GM23248 (cell line): ENCODE measurements at places on chromosomes 16 and 17.
A peak's percentile ranks its signal among the peaks of the same experiment; 100 is the strongest.

DNA sequence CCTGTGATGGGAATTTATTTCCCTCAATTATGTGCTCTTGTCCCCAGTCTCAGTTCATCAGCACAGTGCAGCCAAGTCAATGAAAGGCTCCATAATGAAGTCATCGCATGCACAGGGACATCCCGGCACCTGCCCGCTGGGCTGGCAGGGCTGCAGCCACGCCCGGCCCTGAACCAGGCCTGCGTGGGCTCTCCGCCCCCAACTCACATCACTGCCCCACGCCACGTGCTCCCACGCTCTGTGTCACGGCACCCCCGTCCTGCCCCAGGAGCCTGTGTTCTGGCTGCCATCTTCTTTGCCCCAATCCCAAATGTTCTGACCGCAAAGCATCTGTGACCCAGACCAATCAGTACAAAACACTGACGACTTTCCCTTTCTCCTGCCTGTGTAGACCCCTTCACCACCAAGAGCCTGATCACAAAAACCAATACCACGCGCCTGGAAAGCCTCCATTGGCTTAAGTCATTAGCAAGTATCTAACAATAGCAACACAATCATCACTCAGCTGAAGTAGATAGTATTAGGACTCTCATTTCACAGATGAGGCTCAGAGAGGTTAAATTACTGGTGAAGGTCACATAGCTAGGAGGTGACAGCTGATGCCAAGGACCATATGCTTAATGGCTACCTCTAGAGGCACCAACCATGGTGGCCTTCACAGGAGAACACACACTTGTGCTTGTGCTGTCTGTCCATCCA is 202.5 kb downstream of the ZFHX3 start:
- no peak for DNase-seq

GRCh38 chr16:67805718-67806427 is 487 bp downstream of the RANBP10 start:
- no peak for DNase-seq

DNA sequence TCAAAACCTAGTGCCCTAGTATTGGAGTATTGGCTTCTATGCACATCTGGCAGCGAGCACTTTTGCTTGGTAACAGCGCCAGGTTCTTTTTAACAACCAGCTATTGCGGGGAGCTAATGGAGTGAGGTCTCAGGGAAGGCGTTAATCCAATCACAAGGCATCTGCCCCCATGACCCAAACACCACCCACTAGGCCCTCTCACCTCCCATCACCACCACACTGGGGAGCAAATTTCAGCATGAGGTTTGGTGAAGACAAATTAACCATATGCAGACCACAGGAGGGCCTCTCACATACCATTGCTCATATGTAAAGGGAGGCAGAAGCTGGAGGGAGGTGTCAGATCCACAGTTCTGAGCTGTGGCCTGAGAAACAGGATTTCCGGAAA is 893 bp upstream of the ODF4 start:
- no peak for DNase-seq

- peak; percentile 27 for DNase-seq
Measured at GRCh38 chr17:64457156-64457555, 8.2 kb downstream of the MILR1 start.

DNA sequence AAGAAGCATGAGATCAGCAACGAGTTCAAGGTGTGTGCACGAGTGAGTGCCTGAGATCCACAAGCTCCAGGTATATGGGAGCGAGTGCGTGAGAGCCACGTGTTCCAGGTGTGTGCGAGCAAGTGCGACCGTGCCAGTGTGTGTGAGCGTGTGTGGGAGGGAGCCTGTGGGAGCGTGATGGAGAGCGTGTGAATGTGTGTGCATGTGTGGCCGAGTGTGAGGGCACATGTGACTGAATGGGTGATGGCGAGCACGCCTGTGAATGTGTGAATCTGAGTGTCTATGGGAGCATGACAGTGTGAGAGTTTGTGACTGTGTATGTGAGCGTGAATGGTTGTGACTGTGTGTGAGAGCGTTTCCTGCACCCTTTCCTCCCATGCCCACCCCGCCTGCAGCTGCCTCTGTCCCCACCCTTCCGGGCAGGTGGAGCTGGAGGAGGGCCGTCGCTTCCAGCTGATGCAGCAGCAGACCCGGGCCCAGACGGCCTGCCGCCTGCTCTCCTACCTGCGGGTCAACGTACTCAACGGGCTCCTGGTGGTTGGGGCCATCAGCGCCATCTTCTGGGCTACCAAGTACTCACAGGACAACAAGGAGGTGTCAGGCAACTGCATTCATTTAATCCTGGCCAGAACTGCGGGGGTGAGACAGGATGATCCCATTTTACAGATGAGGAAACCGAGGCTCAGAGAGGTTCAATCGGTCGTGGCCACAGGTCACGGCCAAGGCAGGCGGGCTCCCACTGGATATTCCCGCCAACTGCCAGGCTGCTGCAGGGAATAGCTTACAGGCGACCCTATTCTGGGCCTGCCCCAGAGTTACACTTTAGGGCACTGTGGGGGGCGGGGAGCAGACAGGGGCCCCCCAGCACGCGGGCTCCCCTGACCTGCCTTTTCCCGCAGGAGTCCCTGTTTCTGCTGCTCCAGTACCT is 3.7 kb downstream of the TMC8 start:
- DNase-seq, result peak; percentile 62

DNA sequence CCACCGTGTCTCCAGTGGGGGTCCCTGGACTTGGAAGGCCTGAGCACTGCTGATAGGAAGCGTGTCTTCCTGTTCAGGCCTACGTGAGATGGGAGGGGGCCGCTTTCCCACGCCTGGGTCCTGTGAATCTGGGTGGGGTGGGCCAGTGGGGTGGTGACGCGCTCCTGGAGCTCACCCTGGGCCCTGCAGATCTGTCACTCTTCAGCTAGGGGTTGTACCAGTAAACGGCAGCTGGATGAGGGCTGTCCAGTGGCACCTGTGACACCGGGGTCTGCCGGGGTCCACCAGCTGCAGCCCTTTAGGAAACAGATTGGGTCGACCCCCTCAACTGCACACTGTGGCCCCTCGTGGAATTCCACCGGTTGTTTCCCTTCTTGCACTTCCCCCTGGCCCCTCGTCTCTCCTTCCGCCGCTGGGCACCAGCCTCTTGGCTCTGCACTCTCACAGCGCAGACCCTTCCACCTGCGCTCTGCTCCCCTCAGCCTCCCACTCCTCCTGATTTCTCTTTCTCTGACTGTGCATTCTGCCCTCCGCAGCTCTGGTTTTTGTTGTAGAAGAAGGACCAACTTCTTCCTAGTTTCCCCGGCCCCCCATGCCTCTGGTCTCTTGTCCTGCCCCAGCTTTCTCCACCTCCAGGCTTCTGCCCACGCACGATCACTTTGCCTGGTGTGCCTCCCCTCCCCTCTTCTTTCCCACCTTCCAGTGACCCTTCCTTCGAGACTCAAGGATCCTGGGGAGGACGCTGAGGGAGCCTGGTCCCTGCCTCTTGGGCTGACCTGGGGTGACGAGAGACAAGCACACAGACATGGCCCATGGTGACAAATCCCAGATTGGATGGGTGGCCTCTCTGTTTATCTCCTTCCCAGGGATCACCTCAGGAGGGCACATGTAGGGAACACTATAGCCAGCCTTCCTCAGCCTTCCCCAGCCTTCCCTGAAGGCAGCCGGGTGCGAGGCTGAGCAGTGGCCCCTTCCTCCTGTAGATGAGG is 4.8 kb downstream of the MRC2 start:
- no peak for DNase-seq

DNA sequence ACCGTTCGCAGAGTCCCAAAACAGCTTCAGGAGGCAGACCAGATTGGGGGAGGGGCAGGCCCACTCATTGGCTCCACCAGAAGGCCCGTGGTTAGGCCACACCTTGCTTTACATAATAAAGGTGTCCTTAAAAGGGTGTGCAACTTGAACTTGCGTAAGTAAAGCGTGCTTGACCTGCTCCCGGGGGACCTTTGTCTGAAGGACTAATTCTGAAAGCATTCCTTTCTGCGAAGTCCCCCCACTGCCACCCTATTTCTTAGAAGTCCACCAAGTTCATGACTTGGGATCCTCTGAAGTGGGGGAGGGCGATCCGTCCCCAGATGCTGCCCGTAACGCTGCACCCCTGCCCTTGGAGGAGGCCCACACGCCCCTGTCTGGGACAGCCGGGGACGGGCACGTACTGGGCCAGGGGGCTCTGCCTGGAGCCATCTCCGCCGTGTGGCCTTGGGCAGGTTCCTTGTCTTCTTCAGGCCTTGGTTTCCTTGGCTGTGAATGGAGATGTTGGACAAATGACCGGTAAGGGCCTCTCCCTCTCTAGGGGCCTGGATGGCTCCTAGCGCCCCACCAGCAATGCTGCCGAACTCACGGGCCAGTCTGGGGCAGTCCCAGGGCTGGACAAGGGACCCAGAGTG is 823 bp upstream of the ZNF469 start:
- no peak for DNase-seq
